AML-193 (cell line): ENCODE measurements at places on chromosomes 16 and 17.
A peak's percentile ranks its signal among the peaks of the same experiment; 100 is the strongest.

- no peak for DNase-seq
Measured at GRCh38 chr16:66477028-66477515, 50.0 kb downstream of the BEAN1 start.

DNA sequence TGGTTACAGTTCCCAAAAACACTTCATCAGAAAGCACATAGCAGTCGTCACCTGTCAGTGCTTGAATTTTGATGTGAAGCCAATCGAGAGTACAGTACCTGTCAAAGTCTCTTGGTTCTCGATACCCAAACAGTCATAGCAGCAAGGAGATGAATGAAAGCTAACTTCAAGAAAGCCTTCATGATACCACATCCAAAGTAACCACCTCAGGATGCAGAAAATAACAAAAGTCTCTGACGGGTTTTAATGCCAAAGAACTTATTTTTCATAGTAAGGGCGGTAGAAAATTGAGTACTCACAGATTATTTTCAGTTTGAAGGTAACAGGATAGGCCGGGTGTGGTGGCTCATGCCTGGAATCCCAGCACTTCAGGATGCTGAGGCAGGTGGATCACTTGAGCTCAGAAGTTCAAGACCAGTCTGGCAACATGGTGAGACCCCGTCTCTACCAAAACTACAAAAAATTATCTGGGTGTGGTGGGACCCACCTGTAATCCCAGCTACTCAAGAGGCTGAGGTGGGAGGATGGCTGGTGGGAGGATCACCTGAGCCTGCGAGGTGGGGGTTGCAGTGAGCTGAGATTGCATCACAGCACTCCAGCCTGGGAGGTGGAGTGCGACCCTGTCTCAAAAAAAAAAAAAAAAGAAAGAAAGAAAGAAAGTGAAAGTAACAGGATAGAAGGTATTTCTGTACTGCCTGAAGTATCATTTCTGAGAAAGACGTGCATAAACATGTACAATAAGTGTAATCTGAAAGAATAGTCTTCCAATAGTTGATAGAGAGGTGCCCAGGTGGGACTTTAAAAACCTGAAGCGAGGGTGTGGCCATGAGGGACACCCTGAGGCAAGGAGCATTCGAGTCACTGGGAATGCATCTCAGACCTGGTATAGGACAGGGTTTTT lies 15.4 kb downstream of the MFSD11 start:
- no peak for DNase-seq

GRCh38 chr16:27625050-27625697 lies 75.2 kb downstream of the KATNIP start:
- DNase-seq = no peak

DNA sequence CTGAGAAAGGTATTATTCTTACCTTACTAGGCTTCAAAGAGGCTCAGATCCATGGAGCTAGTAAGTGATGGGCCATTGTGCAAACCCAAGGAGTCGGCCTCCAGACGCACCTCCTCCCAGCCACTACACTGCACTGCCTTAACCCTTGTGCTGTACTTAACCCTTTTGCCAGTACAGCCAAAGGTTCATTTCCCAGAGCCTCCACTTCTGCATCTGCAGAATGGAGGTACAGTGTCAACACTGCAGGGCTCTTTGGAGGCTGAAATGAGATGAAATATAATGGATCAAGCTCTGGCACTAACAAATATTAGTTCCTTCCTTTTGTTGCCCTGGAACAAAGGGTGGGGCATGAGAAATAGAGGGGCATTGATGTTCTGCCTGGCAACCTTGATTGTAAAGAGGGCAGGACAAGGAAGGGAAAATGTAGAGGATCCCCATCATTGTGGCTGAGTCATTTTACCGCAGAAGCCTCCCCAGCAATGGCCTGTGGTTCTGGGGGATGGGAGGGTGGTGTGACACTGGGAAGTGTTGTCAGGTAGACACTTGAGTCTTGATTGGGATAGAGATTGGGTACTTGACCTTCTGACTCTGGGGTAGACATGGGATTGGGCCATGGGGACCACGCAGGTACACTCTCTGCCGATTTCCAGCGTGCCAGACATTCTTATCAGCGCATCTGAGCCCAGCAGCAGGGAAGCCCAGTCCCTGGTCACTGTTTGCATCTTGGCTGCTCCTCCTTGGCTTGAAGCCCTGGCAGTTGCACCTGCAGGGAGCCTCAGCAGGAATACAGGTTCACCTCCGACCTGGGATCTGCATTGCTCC lies 84.0 kb downstream of the MSI2 start:
- no peak for DNase-seq

DNA sequence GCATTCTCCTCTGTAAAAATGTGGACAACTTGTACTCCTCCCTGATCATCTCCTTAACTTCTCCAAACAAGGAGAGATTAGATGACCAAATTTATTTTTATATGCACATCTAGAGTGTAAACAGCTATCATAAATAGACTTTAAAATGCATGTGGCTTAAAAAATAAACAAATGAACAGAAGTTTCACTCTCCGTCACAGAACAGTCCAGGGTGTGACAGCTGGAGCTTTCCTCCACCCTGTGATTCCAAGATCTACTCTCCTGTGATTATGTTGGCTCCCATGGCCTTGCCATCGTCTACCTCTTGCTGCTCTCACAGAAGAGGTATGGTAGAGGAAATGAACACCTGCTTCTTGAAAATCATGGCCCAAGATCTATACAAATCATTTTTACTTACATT lies 560.2 kb downstream of the TOX3 start:
- DNase-seq = no peak

GRCh38 chr16:71338193-71338592 lies 20.3 kb upstream of the CALB2 start:
- no peak for DNase-seq

DNA sequence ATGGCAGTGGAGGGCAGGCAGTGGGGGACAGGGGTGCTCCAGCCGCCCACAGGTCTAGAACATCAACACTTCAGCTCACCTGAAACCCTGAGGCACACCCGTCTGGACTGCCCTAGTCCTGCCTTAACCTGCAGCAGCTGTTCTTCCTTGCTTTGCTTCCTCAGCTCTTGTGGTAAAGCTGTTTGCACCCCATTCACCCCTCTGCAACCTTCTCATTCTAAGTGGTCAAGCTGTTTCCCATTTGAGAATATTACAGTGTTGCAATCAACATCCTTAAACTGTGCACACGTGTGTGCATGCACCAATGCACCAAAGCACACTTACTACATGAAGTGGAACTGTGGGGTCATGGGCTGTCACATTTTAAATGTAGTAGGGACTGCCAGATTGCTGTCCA lies 32.4 kb downstream of the SCNN1B start:
- no peak for DNase-seq

DNA sequence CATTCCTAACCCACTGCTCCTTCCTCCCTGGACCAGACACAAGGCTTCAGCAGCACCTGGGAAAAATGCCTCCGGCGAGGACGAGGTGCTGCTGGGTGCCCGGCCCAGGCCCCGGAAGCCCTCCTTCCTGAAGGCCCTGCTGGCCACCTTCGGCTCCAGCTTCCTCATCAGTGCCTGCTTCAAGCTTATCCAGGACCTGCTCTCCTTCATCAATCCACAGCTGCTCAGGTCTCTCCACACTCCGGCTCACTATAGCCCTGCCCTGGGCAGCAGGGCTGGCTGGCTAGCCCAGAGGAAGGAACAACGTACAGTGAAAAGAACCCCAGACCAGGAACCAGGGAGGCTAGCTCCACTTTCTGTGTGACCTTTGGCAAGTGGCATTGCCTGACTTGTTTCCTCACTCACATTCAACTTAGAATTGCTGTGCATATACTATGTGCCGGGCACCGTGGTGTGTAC lies 26.2 kb downstream of the ABCC3 start:
- DNase-seq = peak; percentile 36

GRCh38 chr17:47728214-47728877 lies 4.7 kb upstream of the TBX21 start:
- DNase-seq = no peak

GRCh38 chr16:81366316-81366932 lies 51.7 kb downstream of the GAN start:
- peak; percentile 58 for DNase-seq

DNA sequence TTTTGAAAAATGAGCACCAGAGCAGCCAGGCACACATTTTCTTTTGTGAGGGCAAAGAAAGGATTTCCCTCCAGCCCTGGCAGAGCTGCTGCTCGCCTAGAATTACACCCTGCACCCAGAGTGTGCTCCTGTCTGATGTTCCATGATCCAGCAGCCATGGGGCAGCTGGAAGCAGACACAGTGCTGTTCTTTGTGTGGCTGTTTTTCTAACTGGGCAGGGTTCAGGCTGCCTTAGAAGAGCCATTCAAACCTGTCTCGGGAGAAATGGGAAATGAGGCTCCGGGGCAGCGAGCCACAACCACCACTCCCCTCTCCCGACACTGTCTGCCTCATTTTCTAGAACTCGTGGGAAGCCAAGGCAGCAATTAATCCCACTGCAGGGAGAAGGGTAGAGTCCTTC lies 28.9 kb downstream of the LITAF start:
- no peak for DNase-seq

DNA sequence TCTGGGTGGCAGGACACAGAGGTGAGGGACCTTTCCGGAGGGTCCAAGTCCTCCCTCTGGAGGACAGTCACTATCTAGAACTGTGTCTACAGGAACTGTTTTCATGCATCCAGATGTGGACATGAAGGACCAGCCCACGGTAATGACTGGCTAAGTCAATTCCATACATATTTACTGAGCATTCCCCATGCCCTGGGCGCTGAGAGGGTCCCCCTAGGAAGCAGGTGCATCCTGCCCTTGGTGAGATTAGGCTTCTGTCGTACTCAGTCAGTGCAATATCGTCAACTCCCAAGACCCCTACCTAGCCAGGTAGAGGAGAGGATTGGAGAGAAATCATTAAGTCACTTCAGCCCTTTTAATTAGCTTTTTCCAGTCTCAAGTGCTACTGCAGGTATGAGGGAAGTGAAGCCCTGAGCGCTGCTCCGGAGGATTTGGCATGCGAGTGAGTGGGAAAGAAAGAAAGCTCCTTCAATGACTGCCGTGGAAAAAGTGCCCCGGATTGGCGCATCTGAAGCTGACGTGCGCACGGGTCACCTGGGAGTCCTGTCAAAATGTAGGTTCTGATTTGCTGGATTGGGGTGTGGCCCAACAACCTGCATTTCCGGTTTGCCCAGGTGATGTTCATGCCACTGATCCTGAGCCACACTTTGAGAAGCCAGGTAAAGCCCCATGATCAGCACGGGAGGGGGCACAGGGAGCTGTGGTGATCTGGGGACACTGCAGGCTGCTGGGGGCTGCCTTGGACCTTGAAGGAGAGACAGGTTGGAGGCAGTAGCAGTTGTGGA lies 367.4 kb upstream of the TNRC6C start:
- DNase-seq = no peak

DNA sequence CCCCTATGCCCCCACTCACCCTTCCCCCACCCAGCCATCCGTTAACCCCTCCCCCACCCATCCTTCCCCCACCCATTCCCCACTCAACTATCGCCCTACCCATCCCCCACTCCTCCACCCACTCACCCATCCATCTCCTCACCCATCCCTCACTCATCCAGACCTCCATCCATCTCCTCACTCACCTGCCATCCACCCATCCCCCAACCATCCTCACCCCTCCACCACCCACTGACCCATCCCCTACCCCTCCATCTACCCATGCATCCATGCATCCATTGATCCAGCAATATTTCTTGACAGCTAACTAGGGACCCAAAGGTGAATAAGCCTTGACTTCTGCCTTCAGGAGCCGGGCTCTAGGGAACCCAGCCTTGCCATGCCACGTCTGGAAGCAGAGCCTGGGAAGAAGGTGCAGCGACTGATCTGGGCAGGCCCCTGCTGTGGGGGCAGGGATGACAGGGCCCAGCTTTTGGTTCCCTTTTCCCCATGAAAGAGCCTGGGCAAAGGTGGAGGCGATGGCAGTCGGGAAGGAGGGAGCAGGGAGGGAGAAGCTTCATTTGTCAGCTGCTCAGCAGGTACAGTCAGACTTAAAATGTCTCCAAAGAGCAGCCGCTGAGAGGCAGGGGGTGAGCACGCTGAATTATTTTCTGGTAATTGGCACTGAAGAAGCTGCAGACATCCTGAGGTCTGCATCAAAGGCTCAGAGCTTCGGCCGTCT lies 23.1 kb upstream of the DOC2B start:
- no peak for DNase-seq

DNA sequence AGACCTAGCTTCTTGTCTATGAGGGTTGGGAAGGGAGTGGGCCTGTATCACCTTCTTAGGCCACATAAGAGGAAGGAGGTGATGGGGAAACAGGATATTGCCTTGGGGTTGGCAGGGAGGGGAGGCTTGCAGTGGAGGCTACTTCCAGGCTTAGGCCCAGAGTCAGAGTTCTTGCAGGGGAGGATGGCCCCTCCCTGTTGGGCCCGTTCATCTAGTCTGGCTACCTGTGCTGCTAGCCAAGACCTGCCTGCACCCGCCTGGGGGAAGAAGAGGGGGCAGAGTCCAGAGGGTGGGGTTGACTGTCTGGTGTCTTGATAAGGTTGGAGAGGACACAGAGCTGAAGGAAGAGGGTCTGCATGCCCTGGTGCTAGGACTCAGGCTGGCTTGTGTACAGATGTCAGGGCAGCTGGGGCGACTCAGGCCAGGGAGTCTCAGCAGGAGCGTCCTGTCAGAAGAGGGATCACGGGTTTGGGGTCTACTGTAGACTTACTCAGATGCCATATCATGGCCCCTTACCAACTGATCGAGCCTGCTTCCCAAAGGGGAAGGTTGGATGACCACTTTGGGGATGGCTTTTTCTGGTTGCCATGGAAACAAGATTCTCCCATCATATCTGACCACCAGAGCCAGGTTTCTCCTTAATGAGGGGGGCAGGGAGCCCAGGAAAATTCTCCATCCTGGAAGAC lies 5.3 kb downstream of the KDM6B start:
- DNase-seq = peak; percentile 61

DNA sequence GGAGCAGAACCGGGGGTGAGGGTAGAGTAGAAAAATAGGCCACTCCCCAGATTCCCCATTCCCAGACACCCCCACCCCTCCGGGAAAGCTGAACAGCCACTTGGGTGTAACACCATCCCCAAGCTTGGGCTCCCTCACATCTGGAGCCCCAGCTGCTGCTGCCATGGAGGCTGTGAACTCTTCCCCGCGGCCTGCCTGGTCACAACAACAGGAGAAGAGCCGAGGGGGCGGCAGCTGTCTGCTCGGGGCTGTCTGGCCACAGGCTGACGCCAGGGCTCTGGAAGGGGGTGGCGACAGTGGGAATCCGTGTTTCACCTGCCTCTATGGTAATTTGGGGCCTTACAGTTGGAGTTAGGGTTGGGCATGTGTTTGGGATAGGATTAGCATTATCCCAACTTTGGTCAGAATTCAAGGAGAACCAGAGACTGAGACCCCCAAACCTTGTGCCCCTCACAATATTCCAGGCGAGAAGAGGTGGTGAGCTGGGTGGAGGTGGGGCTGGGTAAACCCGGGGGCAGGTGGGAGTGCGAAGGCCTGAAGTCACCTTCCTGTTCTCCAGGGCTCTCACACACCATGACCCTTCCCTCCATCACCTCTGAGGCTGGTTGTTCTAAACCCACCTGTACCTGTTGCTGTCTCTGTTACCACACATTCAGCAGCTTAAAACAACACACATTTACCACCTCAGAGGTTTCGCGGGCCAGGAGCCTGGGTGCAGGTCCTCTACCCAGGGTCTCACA lies 29.7 kb upstream of the NXPH3 start:
- no peak for DNase-seq

GRCh38 chr17:57453841-57454425 lies 197.6 kb downstream of the MSI2 start:
- no peak for DNase-seq

GRCh38 chr16:15620611-15621195 lies 22.3 kb downstream of the MARF1 start:
- DNase-seq = no peak

- no peak for DNase-seq
Measured at GRCh38 chr17:40024901-40025300, 9.7 kb downstream of the CSF3 start.
